ENCODE measurements at places on chromosomes 2 and 18.

DNA sequence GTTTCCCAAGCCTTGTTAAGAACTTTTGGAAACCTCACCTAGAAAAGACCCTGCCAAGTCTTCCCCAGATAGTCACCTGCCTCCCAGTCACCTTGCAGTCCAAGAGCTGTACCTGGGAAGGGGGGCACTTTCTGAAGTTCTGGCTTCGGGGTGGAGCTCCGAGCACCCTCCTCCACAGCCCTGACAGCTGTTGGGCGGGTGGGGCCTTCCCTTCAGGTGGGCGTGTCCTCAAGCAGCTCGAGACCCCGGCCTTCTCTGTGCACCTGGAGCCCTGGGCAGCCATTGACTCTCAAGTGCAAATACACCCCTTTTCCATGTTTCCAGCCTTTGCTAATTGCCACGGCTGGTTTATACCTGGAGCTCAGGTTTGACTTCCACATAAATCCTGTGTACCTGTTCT, 37.0 kb upstream of the IGFBP5 start:
- no peak for DNase-seq

- DNase-seq: no peak
Observed at GRCh38 chr2:221478485-221478863, 93.6 kb downstream of the EPHA4 start.

DNA sequence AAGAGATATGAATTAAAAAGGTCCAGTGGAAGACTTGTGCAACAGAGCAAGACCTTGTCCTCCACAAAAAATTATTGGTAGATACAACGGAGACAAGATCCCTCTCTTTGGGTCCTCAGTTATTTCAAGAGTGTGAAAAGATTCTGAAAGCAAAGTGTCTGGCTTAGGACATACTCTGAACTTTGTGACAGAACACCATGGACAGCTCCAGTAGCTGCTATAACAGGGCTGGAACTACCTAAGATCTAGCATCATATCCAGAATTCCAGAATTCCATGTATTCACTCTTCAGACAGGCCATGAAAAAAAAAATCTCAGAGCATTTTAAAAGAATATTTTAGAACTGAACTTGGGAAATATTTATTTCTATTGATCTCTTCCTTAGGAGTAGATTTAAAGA, 74.8 kb upstream of the ZBTB14 start:
- no peak for DNase-seq

GRCh38 chr2:48849770-48850169, 94.2 kb upstream of the LHCGR start:
- DNase-seq: peak; percentile 63

DNA sequence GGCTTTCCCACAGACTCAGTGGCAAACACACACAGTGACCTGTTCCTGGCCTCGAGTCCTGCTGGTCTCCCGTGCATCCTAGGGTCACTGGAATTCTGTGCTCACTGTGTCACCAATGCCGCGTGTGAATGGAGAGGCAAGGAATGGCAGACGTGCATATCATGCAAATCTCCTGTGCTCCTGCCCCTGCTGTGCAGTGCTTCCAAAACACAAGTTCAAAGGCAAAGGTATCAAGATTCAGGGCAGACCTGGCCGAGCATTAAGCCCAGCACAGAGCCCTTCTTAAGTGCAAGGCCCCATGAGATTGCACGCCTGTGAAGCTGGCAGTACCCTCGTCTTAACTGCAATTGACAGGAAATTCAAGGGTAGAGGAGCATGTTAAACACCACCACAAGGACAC, 129.1 kb downstream of the NDUFA10 start:
- DNase-seq: no peak

DNA sequence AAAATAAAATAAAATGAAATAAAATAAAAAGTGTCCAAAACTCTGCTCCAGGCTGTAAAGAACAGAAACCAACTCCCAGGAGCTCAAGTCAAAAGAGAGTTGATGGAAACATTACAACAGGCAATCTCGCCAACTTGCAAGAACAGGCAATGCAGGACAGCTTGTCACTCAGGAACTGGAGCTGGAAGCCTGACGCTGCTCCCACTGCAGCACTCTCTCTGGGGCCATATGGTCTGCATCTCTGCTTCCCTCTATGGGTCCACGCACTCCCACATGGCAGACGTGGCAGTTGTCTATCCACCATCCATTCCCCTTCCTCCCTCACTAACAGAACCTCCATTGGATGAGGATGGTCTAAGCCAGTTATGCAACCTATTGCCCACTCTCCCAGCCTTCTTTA, 23.3 kb upstream of the ARPC2 start:
- DNase-seq: no peak

DNA sequence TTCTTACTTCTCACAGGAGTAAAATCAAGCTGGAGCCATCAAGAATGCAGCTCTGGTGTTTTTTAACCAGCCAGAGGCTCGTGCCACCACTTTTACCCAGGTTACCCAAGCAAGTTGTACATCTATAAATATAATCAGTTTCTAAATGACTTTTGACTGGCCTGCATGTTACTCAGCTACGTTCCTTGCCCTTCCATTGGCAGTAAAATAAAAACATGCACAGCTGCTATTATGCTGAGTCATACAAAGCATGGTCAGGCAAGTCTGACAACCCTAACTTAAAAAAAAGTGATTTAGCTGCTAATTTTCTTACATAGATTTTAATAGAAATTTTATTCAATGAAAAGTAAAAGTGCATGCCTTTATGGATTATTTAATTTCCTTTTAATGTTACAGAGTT, 111.7 kb upstream of the CSRNP3 start:
- DNase-seq: peak; percentile 25

DNA sequence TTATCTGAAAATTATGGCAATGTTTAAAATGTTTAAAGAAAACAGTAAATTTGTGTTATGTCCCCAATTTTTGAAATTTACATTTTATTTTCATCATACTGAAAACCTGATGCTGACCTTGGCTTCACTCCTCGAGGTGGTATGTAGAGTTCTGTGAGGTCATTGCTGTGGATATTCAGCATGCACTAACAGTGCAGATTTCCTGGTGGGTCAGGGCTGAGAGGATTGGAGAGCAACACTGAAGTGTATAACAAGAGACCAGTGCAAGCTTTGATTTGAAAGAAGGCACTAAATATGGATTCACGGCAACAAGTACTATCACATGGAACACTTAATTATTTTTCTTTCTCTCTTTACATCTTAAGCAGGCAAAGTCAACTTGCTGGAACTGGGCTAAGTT, 134.1 kb downstream of the SLC8A1 start:
- no peak for DNase-seq

DNA sequence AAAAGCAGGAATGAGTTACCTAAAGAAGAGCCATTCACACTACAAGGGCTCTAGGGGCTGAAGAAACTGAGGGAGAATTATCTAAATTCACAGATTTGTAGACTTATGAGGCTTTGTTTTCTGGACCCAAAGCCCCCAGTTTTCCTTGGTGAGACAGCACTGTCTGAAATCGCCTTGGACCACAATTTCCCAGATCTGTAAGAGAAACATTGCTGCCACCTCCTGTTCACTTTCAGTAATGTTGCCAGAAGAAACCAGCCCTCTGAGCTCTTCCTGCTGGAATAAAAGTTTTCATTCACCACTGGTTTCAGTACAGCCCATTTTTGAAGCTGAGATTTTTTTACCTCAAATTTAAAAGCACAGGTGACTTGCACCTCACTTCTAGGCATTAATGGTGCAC, 169.2 kb downstream of the CDH20 start:
- DNase-seq: peak; percentile 4

- no peak for DNase-seq
Observed at GRCh38 chr2:97740590-97741182, 27.3 kb downstream of the ZAP70 start.

DNA sequence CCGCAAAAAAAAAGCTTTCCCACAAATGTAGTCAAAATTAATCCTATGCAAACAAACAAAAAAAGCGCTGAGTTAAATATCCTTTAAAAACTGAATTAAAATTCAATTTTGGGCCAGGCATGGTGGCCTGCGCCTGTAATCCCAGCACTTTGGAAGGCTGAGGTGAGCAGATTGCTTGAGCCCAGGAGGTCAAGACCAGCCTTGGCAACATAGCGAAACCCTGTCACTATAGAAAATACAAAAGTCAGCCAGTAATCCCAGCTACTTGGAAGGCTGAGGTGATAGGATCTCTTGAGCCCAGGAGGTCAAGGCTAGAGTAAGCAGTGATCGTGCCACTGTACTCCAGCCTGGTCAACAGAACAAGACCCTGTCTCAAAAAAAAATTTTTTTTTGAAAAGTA, 8.8 kb upstream of the MARCHF7 start:
- no peak for DNase-seq

DNA sequence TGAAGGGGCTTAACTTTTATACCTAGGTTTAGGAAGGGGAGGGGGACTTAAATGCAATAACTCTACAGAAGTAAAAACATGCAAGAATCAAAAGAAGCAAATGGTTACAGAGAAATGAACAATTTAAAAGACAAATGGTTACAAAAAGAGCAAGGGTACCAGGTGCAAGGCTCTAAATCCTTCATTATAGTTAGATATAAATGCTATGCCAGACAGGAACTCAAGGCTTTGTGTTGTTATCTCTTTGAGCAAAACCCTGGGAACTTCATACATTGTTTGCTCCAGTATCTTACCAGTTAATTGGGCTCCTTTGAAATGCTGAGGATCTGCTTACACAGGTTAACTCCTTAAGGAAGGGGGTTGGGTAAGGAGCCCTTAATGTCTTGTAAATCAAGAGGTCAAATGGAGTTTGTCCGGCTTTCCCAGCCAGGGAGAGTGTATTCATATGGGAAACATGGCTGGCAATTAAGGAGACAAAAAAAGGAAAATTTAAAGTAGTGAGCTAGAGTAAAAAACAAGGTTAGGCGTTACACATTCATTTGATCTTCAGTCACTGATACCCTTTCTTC, 347.5 kb downstream of the CELF4 start:
- DNase-seq: no peak

DNA sequence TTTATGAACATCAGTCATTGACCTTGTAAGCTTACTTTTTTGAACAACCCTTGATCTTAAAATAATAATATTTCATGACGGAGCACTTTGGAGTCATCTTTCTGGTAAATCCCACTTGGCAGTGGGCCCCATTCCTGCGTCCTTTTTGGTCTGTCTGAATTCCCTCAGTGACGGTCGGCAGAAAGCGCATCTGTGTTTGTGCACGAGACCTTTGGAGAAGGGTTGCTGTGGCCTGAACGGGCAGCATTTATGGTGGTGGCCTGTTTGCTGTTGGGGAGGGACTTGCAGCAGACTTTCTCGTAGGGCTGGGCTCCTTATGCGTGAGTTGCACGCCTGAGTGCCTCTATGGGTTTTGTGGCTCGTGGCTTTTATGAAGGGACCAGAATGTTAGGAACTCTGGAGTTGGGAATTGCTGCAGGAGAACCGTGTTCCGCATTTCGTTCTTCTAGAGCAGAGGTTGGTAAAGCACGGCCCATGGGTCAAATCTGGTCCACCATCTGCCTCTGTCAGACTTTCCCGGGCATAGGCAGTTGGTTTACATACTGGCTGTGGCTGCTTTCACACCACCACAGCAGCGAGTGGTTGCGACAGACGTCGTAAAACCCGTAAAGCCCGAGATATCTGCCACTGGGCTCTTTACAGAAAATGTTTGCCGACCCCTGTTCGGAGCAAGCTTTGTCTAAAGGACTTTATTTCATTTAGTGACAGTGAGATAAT, 30.8 kb downstream of the LPIN1 start:
- no peak for DNase-seq

DNA sequence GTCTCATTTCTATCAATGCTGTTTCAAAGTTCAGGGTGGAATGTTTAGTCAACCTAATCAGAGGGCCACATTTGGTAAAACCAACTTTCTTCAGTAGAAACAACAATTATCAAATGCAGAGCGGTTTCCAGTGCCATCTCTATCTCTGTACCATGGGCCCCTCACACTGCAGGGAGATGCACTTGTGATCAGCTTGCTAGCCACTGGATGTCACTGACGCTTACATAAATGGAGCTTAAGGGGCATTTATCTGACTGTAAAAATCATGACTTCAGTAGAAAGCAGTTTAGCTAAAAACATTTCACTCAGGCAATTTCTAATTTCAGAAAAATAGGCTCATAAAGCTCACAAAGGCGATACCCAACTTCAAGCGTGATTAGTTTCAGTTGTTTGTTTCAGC, 678.0 kb downstream of the ZEB2 start:
- DNase-seq: no peak

DNA sequence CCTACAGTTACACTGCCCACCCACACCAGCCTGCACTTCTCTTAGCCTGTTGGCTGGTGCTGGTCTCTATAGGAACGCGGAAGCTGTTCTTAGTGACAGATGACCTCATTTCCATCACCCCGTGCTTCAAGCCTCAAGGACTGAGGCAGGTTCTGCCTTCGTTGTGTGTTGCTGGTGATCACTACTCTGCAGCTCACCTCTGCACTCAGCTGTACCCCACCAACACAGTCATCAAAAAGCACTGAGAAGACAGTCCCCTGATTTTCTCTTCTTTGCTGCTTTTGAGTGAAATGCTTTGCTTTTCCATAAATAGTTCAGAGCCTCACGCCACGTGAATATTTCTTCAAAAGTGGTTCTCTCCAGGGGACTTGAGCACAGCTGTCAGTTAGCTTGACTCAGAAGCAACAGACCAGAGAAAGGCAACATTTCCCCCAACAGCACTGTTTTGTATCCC, 225.7 kb upstream of the CCDC150 start:
- DNase-seq: no peak

DNA sequence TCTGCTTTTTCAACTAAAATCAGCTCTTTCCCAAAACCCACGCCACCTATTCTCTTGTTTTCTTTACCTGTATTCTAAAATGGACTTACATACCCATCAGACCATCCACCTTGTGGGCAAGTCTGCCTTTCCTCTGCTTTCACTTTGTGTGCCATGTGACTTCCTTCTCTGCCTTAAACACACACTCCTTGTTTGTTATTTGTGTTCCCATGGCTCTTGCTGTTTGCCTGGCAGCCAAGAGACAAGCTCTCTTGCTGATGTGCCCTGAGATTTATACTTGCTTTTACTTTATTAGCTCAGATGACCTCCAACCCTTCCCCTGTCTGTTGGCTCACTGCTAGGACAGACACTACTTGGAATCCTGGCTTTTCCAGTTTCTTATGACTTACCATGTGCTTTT, 309.7 kb upstream of the LRRTM4 start:
- DNase-seq: no peak

DNA sequence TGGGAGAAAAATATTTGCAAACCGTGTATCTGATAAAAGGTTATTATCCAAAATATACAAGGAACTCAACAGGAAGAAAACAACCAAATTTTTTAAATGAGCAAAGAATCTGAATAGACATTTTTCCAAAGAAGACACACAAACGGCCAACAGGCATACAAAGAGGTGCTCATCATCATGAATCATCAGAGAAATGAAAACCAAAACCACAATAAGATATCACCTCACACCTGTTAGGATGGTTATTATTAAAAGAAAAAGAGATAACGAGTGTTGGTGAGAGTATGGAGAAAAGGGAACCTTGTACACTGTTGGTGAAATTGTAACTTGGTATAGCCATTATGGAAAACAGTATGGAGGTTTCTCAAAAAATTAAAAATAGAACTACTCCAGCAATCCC, 463.3 kb downstream of the IRS1 start:
- DNase-seq: no peak

- DNase-seq: no peak
Observed at GRCh38 chr2:37616677-37617005, 54.8 kb downstream of the CDC42EP3 start.

GRCh38 chr2:160672211-160672610, 178.6 kb upstream of the RBMS1 start:
- no peak for DNase-seq

- no peak for DNase-seq
Observed at GRCh38 chr2:120985997-120986651, 250.5 kb downstream of the GLI2 start.
